ENCODE measurements at places on chromosomes 3 and 15.

- DNase-seq, result no peak
These were observed 23.3 kb downstream of the PDZRN3 start for GRCh38 chr3:73601481-73601880.

GRCh38 chr3:170909129-170909903, 879 bp upstream of the EIF5A2 start:
- DNase-seq, result peak; percentile 7

DNA sequence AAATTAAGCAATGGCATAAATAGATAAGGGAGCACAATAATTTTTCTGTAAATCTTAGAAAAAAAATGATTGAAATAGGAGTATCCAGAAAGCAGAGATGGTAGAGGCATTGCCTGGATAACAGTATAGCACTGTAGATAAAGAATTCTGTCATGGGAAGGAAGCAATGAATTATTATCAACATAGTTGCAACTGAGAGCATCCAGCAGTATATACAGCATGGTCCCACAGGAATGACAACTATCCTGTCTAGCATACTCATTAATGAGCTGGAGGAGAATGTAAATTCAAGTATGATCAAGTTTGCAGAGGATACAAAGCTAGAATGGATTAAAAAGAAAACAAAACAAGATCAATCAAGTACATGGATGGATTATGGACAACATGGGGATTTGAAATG, 90.8 kb downstream of the DPH6 start:
- DNase-seq, result no peak

DNA sequence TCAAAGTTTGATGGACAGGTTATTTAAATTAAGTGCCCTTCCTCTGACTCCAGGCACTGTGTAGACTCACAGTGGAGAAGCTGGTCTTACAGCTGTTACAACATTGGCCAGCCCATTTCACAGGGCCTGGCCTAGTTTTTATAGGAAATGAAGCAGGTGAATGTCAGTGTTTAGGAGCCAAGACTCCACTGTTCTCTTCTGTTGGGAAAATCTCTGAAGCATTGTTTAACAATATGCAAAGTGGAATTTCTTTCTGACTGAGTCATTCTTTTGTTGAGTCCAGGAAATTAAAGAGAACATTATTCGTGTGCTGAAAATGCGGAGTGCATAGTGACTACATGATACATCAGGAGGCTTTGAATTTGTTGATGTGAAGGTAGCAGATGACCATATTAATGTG, 64.7 kb downstream of the ARRDC4 start:
- DNase-seq, result no peak

DNA sequence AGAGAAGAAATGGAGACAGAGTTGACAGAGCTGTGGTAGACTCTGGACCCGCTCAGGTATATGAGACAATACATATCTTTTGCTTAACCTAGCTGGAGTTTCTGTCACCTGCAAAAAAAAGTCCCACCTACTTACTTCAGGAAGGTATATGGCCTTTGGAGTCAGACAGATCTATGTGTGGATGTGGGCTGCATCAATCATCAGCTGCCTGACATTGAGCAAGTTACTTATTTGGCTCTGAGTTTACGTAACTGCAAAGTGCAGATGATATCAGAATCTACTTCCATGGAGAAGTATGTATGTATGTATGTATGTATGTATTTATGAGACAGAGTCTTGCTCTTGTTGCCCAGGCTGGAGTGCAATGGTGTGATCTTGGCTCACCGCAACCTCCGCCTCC, 124.3 kb downstream of the MYLK start:
- no peak for DNase-seq

DNA sequence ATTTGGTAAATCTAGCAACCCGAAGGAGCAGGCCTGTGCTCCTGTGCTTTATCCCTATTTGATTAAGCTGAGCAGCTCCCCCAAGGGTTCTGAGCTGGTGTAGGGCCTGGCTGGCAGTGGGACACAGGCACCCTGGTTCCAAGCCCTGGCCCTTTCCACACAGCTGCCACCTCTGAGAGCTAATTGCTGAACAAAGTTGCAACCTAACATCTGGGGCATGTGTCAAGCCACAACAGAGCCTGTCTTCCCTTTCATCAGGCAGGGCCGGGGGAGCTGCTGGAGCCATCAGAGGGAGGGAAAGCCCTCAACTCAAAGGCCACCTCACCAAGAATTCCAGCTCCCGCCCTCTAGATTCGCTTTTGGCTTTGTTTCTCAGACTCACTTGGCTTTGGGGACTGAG, 17.1 kb upstream of the MRPS22 start:
- no peak for DNase-seq

DNA sequence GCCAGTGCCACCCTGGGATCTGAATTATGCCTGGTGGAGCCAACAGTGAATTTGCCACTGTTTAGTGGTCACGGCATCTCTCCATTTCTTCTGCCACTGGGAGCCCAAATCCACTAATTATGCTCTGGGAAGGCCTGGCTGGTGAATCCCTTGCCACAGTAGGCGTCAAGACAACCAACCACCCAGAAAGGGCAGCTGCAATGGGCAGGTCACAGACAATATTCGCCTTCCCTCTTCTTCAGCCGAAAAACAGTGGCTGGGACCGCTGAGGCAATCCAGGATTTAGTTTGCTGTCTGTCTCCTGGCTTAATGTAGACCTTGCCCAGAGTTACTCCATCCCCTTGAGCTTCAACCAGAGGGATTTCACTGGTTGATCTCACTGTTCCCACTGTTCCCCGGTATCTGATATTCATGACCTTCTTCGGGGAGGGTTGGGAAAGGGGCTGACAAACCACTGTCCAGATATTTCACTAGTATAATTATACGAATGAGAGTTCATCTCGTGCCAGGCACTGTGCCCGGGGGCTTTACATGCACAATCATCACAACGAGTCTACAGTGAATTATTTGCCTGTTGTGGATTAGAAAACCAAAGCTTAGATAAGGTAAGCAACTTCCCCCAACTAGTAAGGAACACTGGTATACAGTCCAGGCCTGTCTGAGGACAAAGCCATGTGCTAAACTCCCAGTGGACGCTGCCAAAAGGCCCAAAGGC, 49.9 kb upstream of the RAB6B start:
- DNase-seq, result no peak

GRCh38 chr3:58565621-58566397, 11.4 kb downstream of the FAM107A start:
- no peak for DNase-seq

DNA sequence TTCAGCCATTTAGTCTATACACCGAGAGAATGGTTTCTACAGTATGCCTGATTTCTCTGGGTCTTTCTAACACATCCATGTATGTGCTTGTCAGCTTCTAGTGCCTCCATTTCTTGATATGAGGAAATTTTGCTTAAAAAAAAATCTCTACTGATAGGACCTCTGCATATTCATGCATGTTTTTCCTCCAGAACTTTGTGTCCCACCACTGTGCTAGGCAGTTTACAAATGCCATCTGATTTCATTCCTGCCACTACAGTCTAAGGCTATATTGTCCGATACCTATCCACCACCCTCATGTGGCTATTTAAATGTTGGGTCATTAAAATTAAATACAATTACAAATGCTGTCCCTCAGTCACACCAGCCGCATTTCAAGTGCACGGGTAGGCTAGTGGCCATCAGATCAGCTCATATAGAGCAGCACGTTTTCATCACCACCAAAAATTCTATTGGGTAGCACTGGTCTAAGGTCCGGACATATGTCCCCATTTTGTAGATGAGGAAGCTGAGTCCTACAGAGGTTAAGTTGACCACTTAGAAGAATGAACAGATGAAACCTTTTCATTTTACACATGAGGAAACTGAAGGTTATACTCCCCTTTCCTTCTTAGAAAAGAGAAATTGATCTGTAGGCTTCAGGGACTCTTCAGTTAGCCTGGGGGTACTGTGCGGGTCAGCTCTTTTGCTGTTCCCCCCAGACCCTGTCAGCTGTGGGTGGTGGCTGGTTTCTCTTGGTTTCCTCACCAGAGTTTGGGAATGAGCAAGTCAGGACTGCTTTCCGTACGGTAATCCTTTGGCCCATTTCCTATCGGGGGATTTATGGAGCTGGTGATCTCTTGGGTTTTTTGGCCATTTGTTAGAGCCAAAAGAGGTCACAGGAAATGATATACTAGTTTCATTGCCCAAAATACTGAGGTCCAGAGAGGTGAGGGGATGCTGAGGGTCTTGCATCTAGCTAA, 56.5 kb downstream of the SMAD3 start:
- no peak for DNase-seq

DNA sequence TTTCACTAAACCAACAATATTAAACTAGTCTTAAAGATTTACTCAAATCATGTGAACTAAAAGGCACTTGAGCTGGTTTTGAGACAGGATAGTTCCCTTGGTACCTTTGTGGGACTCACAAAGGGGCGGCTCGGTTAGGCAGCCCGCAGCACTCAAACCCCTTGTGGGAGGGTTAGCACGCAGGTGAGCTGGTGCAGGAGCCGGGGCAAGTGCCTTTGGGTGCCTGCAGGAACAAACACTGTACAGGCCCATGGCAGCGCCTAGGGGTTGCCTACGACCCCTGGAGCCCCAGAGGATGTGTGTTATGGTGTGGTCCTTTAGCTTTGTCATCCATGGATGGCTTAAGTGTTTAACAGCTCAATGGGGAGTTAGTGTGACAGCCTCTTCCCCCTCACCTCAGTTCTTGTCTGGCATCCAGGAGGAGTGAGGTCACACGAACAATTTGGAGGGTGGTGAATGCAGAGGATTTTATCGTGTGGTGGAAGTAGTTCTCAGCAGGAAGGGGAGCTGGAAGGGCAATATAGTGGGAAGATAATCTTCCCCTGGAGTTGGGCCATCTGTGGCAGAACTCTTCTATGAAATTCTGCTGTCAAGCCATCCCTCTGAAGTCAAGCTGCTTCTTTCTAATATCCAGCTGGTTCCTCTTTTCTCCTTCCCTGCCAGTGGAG, 470.9 kb downstream of the RBMS3 start:
- DNase-seq, result no peak

GRCh38 chr3:160886421-160886820, 130.4 kb downstream of the PPM1L start:
- DNase-seq, result no peak

DNA sequence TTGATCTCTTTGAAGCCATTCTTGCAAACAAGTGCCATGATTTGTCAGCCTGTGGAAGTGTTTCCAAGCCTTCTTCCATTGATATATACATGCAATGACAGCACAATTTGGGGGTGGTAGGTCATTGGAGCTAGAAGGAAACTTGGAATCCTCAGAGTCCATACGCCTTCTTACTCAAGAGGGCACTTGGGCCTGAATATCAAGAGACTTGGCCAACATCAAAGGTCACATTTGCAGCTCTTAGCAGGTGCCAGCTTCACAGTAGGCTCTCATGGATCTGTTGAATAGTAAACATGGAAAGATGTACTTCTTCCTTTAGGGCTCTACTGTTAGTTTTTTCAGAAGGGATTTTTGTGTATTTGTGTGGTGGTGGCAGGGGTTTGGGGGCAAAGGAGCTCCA, 50.9 kb downstream of the RHCG start:
- no peak for DNase-seq

- no peak for DNase-seq
These were observed 117.4 kb downstream of the ATG7 start for GRCh38 chr3:11389386-11390268.

DNA sequence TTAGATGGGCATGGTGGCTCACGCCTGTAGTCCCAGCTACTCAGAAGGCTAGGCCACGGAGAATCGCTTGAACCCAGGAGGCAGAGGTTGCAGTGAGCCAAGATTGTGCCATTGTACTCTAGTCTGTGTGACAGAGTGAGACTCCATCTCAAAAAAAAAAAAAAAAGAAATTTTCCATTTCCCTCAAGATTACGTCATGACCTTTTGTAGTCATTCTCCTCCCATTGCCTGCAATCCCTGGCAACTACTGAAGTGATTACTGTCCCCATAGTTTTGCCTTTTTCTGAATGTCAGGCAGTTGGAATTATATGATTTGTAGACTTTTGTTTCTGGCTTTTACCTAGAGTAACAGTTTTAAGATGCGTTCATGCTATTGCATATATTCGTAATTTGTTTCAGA, 28.0 kb downstream of the WDR76 start:
- DNase-seq, result no peak

- DNase-seq, result no peak
These were observed 50.7 kb upstream of the RAD18 start for GRCh38 chr3:9013782-9014563.

- no peak for DNase-seq
These were observed 173.1 kb upstream of the TBL1XR1 start for GRCh38 chr3:177370246-177370822.

DNA sequence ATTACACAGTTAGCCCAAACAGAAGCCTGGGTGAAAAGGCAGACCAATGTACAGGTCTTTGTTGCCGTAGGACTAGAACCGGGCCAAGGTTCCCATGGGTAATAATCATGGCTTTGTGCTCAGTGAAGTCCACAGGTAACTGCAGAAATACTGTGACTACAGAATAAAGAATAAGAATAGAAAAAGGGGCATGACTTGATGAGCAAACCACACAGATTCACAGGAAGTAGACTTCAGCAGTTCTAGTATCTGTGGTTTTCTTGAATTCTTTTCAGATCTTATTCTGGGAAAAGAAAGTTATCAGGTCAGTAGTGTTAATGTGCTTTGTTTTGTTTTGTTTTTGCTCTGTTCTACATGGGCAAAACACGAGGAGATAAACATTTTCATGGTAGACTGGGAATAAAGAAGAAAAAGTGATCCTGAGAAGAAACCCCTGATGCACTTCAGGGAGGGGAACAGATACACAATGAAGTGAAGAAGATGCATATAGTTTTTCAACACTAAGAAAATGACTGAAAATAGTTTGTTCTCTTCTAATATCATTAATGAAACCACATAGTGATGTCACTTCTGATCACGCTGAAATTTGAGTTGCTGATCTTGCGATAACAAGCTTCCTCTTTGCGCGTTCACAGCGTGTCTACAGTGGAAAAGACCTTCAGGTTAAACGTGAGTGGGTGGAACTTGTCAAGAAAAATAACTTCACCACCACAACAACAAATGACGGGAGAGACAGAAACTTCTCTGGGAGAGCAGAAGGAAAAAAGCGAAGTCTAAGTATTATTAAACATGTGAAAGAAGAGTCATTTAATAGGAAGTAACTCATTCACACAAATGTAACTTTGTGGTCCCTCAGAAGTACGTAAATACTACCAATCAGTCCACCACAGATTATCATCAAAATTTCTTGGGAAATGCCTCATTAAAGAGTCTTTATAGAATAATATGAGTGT, 315.8 kb upstream of the SATB1 start:
- DNase-seq, result peak; percentile 84

- no peak for DNase-seq
These were observed 88.8 kb upstream of the TBL1XR1 start for GRCh38 chr3:177286034-177286433.

GRCh38 chr3:54538346-54538745, 389.5 kb downstream of the LRTM1 start:
- DNase-seq, result no peak

DNA sequence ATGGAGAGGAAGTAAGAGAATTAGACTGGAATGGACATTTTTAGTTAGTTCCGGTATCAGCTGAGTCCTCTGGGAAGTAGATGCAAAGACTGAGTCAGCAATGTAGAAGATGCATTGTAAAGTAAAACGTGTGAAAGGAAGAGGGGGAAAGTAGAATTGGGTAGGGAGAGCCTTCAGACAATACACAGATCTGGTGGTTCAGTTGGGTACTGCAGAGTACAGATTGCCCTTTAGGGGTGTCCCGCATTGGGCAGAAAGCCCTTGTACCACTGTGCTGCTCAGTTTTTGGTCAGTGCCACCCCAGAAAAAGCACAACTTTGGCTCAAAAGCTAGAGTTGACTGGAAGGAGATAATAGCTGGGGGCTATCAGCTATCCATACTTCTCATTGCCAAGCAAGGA, 247.4 kb downstream of the KBTBD8 start:
- no peak for DNase-seq

- no peak for DNase-seq
These were observed 5.4 kb downstream of the VWA5B2 start for GRCh38 chr3:184234671-184235380.

Measured in CD4-positive, alpha-beta T cell treated with Interleukin-12 subunit alpha and Interleukin-12 subunit beta, for 1 hour (primary cell).